ENCODE measurements at places on chromosomes 7 and 10.

- DNase-seq: no peak
Measured at GRCh38 chr7:74003621-74004020, 24.4 kb upstream of the ELN start.

GRCh38 chr7:15248514-15248913 is 313.3 kb downstream of the AGMO start:
- no peak for DNase-seq

GRCh38 chr7:1090686-1091643 is 3.1 kb downstream of the GPER1 start:
- DNase-seq: no peak

DNA sequence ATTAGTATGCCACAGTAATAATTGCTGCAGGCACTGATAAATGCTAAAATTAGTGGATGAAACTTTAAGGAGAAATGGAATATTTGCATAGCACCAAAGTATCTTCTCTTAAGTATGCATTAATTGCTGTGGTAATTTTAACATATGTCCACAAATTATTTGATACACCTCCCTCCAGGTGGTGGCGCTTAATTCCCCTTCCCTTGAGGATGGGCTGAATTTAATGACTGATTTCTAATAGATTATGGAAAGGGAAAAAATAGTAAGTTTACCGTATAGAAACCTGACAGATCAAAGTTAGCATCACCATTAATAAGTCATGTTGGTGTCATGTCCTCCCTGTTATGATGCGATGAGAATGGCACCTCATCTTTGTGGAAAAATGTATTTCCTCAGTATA is 519.2 kb downstream of the TFEC start:
- DNase-seq: no peak

DNA sequence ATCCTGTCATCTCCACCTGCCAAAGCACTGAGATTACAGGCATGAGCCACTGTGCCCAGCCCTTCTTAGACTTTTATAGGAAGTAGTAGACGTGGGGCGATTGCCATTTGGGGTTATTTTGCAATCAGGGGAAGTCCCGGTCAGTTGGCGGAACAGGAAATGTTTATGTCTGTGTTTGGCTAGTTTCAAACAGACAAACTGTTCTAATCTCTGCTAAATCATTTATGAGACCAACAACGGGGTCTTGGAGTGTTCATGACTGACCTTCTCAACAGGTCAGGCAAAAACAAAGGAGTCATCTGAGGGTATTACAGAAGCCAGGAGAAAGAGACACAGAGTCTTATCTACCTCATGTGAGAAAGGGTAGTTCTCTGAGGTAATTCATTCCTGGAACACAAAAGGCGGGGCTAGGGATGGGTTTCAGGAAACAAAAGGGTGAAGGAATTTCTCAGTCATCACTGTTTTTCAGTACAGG is 6.6 kb upstream of the TPK1 start:
- no peak for DNase-seq

- DNase-seq: no peak
Measured at GRCh38 chr10:108789336-108789735, 1134.0 kb downstream of the XPNPEP1 start.

DNA sequence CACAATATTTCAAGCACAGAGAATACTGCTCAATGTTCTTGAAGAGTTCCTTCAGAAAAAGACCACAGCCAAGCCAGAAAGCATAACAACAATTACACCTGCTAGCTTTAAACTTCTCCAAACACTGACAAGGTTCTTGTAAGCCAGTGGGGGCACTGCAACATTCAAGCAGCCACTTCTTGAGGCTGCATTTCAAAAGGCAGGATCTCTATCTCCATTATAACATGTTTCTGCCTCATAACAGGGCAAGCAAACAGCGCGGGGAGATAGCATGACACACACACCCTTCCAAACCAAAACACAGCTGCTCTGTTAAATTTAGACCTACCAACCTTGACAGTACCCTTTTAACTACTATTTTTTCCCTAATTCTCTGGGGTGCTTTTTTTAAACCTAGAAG is 30.8 kb downstream of the CHCHD3 start:
- no peak for DNase-seq

DNA sequence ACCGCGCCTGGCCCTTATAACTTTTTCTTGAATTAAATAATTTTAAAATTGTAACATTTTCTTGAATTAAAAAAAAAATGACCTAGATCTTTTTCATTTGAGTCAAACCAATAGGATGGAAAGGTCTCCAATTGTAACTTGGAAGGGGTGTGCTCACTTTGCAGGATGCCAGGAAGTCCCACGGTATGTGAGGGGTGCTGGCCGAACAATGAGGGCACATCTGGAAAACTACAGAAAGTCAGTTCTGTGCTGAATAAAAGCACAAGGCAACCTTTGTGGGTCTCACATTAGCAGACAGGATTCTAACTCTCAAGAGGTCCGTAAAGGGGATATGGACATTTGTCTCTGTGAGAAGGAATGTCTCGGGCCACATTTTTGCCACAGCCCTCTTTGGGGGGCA is 52.8 kb upstream of the PDLIM1 start:
- DNase-seq: no peak

- DNase-seq: no peak
Measured at GRCh38 chr7:148151778-148152177, 438.8 kb upstream of the C7orf33 start.

GRCh38 chr7:38858259-38858884 is 50.6 kb downstream of the VPS41 start:
- no peak for DNase-seq

- no peak for DNase-seq
Measured at GRCh38 chr7:112206991-112207592, 597 bp downstream of the ZNF277 start.

- DNase-seq: no peak
Measured at GRCh38 chr7:21656796-21657195, 114.0 kb downstream of the DNAH11 start.

GRCh38 chr7:83273699-83274098 is 111.0 kb upstream of the PCLO start:
- DNase-seq: no peak

DNA sequence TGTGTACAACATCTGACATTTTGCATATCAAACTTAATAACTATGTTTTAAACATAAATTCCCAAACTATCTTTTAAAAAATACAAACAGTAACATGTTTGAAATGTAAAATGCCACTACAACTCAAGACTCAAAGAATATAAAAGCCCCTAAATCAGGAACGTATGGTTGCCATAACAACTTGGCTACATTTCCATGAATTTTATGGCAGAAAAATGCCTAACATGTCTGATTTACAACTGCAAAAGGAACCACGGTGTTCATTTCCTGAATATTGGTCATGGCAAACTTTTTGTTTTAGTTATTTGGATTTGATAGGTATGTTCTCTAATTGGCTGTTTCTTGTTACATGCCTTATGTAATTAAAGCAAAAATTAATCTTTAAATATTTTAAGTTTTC is 2.0 kb downstream of the SOSTDC1 start:
- DNase-seq: no peak

Measured in WERI-Rb-1 (cell line).